ENCODE measurements at places on chromosomes 5 and 9.

- no peak for DNase-seq
Observed at GRCh38 chr9:98569491-98569890, 139.2 kb downstream of the GABBR2 start.

- no peak for DNase-seq
Observed at GRCh38 chr5:10760921-10761184, 181 bp downstream of the DAP start.

GRCh38 chr9:124757616-124758015 is 13.5 kb downstream of the NR6A1 start:
- no peak for DNase-seq

DNA sequence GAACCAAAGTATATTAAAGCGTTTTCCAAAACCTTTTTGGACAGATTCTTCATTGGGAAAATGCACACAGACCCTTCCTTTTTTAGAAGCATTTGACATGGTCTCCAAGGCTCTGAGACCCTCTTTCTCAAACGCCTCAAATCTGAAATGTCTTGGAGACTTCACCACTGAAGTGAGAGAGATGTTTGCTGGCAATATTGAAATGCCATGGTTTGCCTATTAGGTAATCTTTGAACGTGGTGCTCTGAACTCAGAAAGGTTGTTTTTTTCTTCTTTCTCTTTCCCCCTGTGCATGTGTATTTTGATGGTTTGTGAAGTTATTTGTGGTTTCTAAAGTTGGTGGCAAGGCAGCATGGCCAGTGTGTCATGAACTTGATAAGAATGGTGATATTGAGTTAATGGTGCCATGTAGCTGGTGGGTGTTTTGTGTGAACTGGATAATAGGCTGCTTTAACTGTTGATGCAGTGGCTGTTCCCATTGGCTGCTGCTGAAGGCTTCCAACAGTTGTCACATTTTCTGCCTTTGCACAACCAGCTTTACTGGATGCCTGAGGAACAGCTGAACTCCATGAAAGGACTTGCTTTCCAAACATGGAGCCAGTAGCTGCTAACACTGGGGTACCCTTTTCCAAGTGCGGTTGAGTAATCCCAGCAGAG is 1.7 kb downstream of the PALM2AKAP2 start:
- no peak for DNase-seq

DNA sequence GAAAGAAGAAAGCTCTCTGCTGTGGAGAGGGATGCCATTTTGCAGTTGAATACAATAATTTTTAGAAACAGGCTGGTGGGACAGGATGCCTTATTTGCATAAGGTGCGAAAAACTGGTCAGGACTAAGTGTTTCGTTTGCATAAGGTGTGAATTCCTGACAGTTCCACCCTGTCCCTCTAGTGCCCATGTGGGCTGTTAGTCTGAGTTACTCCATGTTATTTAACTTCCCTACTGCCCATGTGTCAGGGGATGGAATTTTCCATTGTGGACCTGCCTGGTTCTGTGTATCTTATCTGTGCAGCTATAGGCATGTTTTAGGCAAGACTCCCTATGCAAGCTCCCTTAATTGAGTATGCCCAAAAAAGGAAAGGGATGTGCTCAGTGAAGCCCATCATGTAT is 35.3 kb upstream of the NFIL3 start:
- no peak for DNase-seq

GRCh38 chr5:174816858-174817257 is 92.5 kb downstream of the MSX2 start:
- DNase-seq: no peak

DNA sequence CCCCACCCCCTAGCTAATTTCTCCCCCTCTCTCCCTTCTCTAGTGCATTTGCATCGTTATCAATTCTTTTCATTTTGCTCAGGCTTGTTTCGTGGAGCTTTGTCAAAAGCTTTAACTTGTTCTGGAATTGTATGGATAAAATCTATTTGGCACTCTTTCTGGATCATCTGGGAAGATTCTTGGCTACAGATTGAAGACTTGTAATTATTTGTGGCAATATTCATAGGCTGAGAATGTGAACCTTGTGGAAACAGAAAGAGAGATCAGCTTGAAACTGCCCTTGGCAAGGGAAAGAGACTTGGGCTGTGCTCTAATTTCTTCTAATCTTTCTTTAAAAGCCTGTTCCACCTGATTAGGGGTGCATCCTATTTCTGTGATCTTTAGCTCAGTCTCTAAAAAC is 340.6 kb upstream of the DAB2 start:
- no peak for DNase-seq

DNA sequence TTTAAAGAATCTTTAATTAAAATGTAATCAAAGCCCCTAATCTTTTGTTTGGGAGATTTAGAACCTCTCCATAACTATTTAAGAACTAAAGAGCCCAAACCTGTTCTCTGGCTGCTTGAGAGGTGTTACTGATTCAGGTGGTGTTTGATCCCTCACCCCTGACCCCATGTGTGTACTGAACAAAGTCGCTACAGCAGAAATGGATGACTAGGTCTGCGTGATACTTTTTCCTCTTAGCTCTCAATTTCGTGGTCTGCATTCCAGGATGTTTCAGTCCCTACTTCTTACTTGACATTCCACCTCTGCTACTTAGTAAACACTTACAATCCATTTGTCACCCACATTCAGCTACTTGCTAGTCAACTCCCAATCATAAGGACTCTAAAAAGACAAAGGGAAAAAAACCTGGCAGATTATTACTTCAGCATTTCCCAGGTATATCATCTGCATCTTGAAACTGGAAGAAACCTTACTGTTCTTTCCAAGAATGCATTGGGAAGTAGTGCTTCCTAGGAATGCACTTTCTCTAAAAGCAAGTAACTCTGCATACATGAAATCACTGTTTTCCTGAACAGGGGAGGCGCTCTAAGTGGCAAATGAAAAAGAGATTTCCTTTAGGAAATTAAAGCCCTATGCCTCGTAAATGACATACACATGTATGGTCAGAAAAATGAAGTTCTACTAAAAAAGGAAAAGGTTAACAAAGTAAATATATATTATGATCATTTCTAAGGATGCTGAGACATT is 1091.6 kb downstream of the PTPRD start:
- no peak for DNase-seq

GRCh38 chr5:124154714-124155113 is 591.7 kb downstream of the ZNF608 start:
- DNase-seq: no peak

DNA sequence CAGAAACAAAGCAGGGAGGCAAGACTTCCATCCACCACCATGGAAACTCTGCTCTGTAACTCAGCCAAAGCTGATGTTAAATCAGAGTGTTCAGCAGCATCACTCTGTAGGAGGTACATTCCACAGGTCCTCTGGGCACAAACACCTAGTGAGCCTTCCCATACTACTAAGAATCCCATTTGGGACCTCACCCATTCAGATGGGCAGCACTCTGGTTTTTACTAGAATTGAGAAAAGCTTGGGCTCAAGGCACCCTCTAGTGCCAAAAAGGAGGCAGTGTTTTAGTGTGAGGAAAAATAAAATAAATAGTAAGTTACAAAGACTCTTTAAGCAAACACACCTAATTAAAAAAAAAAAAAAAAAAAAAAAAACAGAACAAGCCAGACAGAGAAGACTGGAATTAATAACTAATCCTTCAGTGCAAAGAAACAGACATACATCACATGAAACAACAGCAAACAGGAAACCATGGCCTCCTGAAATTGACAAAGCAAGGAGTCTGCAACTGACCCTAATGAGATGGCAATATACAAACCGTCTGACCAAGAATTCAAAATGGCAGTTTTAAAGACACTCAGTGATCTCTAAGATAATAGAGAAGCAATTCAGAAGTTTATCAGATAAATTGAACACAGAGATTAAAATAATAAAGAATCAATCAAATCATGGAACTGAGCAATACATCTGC is 159.5 kb downstream of the GNA14 start:
- peak; percentile 3 for DNase-seq

DNA sequence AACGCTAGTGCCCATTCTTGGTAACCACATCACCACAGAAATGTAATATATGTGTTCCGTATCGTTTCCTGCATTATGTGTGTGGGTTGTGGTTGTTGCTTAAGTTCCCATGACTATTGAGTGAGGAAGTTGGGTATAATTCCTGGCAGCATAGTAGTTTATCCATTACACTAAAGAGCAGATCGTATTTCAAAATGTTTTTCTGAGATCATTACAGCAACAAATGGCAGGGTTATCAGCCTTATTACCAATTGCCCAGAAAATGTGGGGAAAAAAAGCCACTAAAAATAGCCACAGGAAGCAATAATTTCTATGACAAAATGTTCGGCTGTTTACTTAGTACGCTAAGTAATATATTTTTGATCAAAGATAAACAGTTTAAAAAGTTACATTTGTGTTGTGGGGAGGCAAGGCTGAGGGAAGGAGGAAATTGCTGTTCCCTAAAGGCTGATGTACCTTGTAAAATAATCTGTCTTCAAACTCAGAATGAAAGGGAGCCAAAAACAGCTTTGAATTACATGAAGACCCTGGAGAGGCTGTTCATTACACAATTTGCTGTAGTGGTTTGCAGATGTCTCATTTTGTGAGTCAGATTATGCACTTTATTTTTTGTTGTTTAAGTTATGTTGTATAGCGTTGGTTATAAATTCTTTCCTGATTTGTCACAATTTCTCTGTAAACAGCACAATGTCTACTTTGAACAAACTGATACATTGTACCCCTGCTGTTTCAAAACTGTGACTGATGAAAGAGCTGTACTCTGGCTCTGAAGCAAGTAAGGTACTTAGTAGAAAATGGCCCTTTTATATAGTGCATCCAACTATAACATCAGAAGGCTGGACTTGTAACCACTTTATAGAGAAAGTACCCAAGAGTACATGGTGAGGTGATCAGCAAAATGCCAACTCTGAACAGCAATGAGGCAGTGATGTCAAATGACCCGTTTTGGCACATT is 1028.5 kb downstream of the NR2F1-AS1 start:
- peak; percentile 35 for DNase-seq

GRCh38 chr9:79572608-79573411 is 1.0 kb downstream of the TLE4 start:
- peak; percentile 35 for DNase-seq

DNA sequence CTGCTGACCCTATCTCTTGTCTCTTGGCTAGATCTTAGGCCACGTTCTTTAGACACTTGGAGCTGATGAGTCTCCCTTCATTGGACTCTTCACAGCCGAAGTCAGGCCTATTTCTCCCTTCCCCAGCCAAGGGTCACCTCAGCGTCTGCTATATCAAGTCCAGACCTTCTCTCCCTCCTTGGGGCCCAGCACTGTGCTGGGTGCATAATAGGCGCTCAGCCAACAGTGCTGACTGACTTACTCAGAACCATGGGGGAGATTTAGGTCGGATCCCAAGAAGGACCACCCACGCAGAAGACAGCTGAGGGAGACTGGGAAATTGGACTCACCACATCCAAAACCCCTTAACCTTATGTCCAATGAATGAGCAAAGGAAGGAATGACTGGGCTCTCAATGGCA is 5.6 kb upstream of the AMBP start:
- no peak for DNase-seq

GRCh38 chr9:114655689-114656088 is 1.9 kb downstream of the TEX53 start:
- no peak for DNase-seq

DNA sequence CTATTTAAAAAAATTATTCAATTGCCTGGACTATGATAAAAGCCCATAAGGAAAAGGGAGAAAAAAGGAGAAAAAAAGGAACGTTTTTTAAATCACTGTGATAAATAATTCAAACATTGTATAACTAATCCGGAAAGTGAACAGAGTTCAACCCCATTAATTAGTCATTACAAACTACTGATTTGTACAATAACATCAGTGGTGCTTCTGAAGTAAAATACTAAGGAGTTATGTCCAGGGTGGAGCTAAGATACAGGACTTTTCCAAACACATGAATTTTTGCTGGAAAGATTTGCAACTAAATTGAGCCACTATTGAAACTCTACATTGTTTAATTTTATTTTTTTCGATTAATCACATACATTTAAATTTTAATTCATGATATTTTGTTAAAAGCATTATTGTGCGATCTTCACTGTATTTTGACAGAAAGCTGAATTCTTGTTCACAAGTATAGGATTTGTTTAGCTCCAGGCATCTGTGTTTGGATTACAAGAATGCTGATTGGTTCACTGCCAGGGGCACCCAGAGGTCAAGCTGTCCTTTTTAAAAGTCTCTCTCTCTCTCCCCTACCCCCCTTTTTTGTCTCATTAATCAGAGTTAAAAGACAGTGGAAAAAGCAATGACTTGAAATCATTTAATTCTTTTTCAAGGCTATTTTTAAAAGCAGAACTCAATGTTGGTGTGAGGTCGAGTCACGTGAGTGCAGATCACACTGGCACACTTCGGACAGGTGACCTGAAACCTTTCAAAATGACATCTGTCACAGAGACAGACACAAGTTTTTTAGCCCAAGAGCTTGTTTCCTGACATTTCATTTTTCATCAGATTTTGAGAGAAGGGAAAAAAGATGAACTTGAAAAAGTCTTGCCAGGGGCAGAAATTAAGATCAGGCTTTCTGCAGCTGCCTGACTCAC is 387.3 kb downstream of the NR2F1-AS1 start:
- DNase-seq: no peak

GRCh38 chr5:159891371-159891770 is 24.9 kb upstream of the ADRA1B start:
- peak; percentile 18 for DNase-seq

- DNase-seq: peak; percentile 75
Observed at GRCh38 chr5:124061663-124062062, 549.7 kb downstream of the CSNK1G3 start.
